Daoy (cell line): ENCODE measurements at places on chromosomes 4 and X.

- no peak for DNase-seq
Observed at GRCh38 chr4:102319594-102319993, 25.7 kb downstream of the SLC39A8 start.

- no peak for DNase-seq
Observed at GRCh38 chr4:79043138-79043537, 103.9 kb upstream of the PAQR3 start.

- DNase-seq = no peak
Observed at GRCh38 chr4:83708500-83709175, 172.7 kb downstream of the GPAT3 start.

GRCh38 chr4:37693450-37694190 is 7.4 kb upstream of the RELL1 start:
- peak; percentile 90 for DNase-seq

- DNase-seq = no peak
Observed at GRCh38 chrX:13093529-13094140, 49.2 kb upstream of the FAM9C start.
